Activated CD4-positive, CD25-positive, alpha-beta regulatory T cell treated with anti-CD3 and anti-CD28 coated beads, Interleukin-2, amount 50 U/mL, for 72 hours (primary cell): ENCODE measurements at places on chromosomes 6 and 20.
A peak's percentile ranks its signal among the peaks of the same experiment; 100 is the strongest.

- DNase-seq: no peak
Observed at GRCh38 chr6:41697861-41698781, 37.3 kb downstream of the TFEB start.

- DNase-seq: peak; percentile 85
Observed at GRCh38 chr6:27688014-27688586, 215.2 kb upstream of the ZNF184 start.

DNA sequence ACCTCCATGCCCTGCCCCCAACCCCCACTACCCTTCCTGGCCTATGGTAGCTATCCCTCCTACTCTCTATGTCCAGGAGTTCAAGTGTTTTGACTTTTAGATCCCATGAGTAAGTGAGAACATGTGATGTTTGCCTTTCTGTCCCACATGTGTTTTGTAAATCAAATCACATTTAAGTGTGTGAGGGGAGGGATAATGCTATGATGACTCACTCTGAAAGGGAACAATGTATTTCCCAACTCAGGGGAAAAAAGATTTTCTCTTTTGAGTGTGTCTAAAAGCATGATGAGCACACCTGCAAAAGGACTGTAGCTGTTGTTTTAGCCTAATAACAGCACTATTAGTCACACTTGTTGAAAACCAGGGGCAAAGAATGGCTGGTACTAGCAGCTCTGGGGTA, 193.7 kb downstream of the GJA10 start:
- DNase-seq: no peak

- DNase-seq: no peak
Observed at GRCh38 chr6:1363729-1364572, 25.4 kb upstream of the FOXF2 start.

- DNase-seq: peak; percentile 49
Observed at GRCh38 chr20:50338479-50339391, 148.1 kb downstream of the CEBPB start.
